ENCODE measurements at places on chromosomes 5 and 9.

DNA sequence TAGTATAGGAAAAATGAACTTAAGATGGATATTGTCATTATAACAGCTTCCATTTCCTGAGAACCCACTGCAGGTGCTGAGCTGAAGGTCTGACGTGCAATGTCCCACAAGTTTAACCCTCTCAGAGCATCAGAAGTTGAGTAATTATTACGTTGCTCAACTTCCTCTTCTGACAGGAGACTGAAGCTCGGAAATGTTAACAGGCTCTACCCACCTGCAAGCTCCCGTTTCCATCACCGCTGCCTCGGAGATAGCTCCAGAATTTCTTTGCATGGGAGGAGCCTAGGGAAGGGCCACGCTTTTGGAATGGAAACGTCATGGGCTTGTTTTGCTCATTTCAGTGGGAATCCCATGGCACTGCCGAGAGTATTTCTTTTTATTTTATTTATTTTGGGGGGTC is 1.0 kb upstream of the NTMT1 start:
- no peak for DNase-seq

DNA sequence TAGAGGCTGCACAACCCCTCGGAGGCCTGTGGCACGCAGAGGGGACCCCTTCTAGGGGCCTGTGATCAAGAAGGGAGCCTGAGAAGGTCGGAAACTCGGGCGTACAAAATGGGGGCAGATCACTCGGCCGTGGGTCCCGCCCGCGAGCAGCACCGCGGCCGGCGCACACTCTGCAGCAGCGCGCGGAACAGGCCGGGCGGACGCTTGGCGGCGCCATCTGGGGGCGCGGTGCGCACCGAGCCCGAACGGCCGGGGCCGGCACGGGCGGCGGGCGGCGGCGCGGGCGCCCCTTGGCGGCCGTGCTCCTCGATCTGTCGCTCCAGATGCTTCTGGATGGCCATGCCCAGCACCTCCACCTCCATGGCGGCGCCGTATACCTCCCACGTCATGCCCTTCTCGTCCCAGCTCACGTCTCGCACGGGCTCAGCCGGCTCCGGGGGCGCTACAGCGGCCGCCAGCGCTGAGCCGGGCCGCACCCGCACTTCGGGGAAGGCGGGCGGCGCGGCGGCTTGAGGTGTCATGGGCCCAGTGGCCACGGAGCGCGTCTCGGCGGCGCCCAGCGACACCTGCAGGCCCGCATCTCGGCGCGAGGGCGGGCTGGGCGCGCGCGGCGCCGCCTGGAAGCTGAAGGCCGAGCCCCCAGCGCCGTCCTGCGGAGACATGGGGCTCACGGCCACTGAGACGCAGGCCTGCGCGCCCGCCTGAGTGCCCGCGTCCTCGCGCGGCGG is 13.1 kb downstream of the GPRIN1 start:
- no peak for DNase-seq

GRCh38 chr9:7342736-7343135 is 456.8 kb downstream of the DMAC1 start:
- DNase-seq = no peak

DNA sequence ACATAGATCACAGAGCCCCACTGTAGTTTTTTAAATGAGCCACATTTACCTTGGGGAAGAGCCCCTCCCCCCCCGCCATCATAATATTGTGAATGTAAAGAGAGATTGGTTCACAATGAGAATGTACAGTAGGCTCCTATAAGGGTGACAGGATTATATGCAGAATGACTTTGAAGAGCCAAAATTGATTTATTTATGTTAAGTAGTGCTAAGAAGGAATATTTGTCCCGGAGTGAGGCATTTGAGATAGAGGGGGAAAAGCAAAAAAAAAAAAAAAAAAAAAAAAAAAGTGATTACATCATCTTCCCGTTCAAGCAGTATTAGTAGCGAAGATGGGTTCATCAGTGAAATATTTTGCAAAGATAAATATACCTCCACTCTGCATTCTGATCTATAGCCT is 73.9 kb downstream of the PIK3R1 start:
- DNase-seq = no peak

- DNase-seq = no peak
Measured at GRCh38 chr5:98463222-98463621, 310.2 kb upstream of the RGMB start.

- DNase-seq = peak; percentile 99
Measured at GRCh38 chr5:177425801-177426565, 493 bp upstream of the GRK6 start.

- DNase-seq = no peak
Measured at GRCh38 chr9:93256878-93257807, 73.2 kb downstream of the WNK2 start.

DNA sequence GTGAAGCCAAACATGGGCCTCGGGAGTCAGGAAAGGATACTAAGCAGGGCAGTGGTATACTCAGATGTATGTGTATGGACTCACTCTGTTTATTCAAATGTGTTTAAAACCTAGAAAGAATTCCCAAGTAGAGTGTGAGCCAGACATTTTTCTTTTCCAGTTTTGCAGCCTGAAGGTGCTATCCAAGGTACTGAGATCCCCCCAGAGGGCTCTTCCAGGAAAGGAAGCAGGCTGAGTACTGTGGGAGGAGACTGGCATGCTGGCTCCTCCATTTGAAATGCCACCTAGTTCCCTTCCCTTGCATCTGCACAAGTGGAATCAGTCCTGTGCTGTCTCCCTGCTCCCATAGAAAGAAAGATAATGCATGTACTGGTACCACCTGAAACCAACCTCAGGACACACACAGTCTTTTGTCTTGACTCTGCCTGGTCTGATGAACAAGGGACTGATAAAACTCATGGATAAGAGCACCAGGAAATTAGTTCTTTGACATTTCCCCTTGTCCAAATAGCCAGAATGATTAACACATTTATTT is 85.9 kb downstream of the HRH2 start:
- DNase-seq = no peak

GRCh38 chr9:133996531-133997520 is 4.7 kb upstream of the VAV2 start:
- no peak for DNase-seq

DNA sequence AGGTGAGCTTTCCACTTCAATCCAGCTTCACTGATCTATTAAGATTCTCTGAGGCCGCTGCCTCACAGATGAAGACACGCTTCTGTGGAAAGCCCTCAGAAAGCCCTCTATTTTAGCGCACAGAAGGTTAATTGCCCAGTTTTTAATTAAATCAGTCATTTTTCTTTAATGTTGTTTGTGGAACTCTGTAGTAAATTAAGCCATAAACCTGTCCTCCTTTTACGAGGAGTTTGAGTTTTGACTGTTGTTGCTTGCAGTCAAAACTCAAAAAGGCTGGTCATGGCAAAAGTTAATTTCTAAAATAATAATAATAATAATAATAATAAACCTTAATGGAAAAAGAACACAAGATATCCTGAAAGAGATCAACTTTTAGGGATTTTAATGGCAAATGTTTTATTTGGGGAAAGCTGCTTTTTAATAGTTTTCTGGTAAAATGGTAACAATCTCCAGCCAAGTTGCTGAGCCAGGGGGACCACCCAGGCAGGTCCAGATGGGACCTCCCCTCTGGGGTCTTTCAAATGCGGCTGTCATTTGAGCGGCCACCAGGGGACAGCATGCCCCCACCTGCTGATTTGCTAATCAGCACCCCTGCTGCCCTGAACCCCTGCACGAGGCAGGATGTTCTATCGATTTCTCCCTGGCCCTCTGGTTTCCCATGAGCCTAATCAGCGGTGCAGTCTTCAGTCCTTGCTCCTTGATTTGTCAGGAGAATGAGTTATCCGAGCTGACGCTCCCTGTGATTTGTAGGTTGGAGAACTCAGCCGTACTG is 247.2 kb downstream of the FSTL4 start:
- no peak for DNase-seq

GRCh38 chr9:113990975-113991471 is 87.1 kb downstream of the AMBP start:
- DNase-seq = no peak

DNA sequence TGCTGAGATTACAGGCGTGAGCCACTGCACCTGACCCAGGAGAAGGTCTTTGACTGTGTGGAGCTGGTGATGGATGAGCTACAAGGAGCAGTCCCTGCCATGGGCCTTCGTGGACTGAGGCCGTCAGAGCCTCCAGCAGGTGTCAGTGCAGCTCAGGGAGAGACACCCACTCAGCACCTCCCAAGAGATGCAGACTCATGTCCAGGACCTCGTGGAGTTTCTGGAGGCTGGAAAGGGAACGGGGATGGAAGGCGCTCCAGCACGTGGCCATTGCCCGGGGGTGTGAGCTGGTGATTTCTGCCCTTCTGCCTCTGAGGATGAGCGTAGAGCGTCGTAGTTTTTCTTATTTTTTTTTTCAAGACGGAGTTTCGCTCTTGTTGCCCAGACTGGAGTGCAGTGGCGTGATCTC is 9.5 kb downstream of the TOR4A start:
- no peak for DNase-seq

- no peak for DNase-seq
Measured at GRCh38 chr5:56673171-56673570, 142.2 kb upstream of the MAP3K1 start.

GRCh38 chr9:7172154-7173115 is 414.7 kb downstream of the KDM4C start:
- no peak for DNase-seq

GRCh38 chr5:3993856-3994473 is 398.3 kb downstream of the IRX1 start:
- DNase-seq = no peak

- DNase-seq = no peak
Measured at GRCh38 chr5:53616939-53617549, 56.6 kb downstream of the NDUFS4 start.

GRCh38 chr5:177300236-177300880 is 3.2 kb downstream of the RAB24 start:
- DNase-seq = no peak

DNA sequence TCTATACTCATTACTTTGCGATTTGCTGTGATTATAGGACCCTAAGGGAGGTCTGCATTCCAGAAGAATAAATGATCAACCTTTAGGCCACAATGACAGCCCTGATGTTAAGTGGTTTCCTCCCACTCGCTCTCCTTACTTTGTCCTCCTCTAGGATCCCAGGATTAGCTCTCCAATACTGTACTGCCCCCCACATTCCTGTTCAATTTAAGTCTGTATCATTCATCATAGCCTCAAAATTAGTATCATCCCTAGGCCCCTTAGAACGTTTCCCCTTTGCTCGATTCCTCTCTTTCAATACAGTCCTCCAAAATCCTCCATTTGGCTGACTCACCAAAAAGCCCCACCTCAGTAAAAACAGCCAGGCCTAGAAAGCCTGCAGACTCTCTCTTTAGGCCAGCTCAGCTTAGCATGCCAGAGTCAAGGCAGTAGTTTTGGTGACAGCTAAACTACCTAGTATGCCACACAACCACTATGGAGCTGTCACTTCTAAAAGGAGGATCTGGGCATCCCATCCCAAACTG is 24.4 kb downstream of the RNF145 start:
- DNase-seq = no peak

GRCh38 chr9:68437785-68438184 is 81.4 kb downstream of the PGM5 start:
- DNase-seq = peak; percentile 2

DNA sequence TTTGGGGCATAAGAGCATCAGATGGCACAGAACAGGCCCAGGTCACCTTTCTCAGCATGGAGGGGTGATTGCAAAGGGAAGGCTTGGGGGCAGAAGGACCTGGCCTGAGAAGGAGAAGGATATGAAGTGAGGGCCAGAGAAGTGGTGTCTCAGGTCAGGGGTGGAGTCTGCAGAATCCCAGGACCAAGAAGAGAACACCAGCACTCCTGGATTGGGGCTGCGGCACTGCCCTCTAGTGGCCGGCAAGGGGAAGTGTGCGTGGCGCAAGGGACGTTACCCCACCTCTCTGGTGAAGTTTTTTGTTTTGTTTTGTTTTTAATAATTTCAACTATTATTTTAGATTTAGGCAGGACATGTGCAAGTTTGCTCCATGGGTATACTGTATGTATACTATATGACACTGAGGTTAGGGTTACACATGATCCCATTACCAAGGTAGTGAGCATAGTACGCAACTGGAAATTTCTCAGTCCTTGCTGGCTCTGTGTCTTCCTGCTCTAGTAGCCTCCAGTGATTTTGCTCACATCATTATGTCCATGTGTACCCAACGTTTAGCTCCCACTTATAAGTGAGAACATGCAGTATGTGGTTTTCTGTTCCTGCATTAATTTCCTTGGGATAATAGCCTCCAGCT is 1548.6 kb downstream of the EFNA5 start:
- DNase-seq = no peak

GRCh38 chr5:151038412-151038745 is 18.0 kb downstream of the GPX3 start:
- DNase-seq = no peak

DNA sequence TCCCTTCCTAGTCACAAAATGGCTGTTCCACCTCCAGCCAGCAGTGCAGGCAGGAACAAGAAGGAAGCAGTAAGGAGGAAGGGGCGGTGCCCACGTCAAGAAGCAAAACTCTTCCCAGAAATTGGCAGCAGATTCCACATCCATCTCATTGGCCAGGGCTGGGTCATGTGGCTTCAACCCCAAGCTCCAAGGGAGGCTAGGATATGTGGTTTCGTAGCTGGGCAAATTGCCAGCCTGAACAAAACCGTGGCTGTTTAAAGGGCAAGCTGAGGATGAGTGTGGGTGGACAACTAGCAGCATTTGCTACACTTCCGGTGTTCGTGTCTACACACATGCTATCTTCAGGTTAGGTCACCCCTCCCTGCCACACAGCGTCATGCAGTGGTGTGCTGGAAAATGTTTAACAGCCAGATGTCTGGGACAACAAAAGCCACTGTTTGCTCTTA is 92.1 kb upstream of the MAP1B start:
- no peak for DNase-seq
